ENCODE measurements at places on chromosomes 7 and 10.
A peak's percentile ranks its signal among the peaks of the same experiment; 100 is the strongest.

- DNase-seq, result no peak
- H3K36me3 ChIP-seq, result no peaks in the 10 kb centered on the region
- peaks cover 17% of the 10 kb centered on the region for H3K4me1 ChIP-seq
- H3K27me3 ChIP-seq, result no peaks in the 10 kb centered on the region
- H3K27ac ChIP-seq, result no peak overlapping the region
- H3K4me3 ChIP-seq, result no peak overlapping the region
These were observed 88.2 kb downstream of the PARD3 start for GRCh38 chr10:34726862-34727261.

DNA sequence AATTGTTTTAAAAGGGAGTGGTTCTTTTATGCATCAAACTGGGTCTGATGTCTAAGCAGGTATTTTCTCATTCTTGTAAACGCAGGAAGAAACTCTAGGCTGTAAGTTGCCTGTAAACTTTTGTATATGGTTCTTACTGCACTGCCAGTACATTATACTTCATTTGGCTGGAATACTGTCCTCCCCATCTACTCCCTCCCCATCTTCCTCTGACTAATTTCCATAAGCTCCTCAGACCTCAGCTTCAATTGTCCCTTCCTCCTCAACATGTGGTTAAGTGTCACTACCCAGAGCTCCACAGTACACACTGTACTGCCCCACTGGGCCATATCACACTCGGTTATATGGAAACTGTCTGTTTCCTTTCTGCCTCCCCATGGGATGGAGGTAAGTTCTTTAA, 161.4 kb upstream of the MDFIC start:
- no peak for DNase-seq
- no peak overlapping the region for H3K27ac ChIP-seq
- H3K4me1 ChIP-seq, result no peaks in the 10 kb centered on the region
- no peaks in the 10 kb centered on the region for H3K36me3 ChIP-seq
- no peaks in the 10 kb centered on the region for H3K27me3 ChIP-seq
- no peak overlapping the region for H3K4me3 ChIP-seq

DNA sequence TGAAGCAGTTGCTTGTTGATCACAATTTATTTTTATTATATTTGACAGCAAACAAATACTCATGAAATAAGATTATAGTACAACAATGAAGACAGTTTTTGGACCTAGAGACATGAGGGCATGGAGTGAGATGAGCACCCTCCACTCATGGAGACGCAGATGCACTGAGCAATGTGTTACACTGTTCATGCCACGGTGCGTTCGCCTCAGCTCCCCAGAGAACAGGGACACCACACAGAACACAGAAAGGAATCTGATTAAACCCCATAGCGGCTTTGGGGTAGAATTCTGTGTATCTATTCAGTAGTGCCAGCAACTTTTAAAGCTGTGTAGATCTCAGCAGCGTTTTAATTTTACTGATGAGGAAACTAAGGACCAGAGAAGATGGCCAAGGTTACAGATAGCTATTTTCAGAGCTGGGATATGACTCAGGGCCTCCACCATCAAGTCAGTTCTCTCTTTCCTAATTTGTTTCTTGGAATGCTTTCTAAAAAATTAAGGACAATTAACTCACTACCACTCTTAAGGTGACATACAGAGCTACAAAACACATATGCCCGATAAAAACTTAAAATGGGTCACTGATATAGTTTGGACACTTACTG, 33.6 kb downstream of the FAM25A start:
- H3K4me3 ChIP-seq, result no peak overlapping the region
- peaks cover 34% of the 10 kb centered on the region for H3K36me3 ChIP-seq
- no peaks in the 10 kb centered on the region for H3K4me1 ChIP-seq
- no peaks in the 10 kb centered on the region for H3K27me3 ChIP-seq
- DNase-seq, result no peak
- H3K27ac ChIP-seq, result no peak overlapping the region

- H3K36me3 ChIP-seq, result no peaks in the 10 kb centered on the region
- H3K4me3 ChIP-seq, result no peak overlapping the region
- no peaks in the 10 kb centered on the region for H3K27me3 ChIP-seq
- H3K4me1 ChIP-seq, result no peaks in the 10 kb centered on the region
- DNase-seq, result no peak
These were observed 94.5 kb upstream of the CELF2 start for GRCh38 chr10:10923029-10923651.

GRCh38 chr10:93079663-93080349, 6.1 kb downstream of the CYP26A1 start:
- H3K4me1 ChIP-seq, result peaks cover 3% of the 10 kb centered on the region
- peaks cover 28% of the 10 kb centered on the region for H3K27me3 ChIP-seq

- H3K27ac ChIP-seq, result no peak overlapping the region
- no peaks in the 10 kb centered on the region for H3K4me1 ChIP-seq
- no peaks in the 10 kb centered on the region for H3K36me3 ChIP-seq
- no peak for DNase-seq
These were observed 14.3 kb upstream of the RPA3 start for GRCh38 chr7:7732621-7733281.

DNA sequence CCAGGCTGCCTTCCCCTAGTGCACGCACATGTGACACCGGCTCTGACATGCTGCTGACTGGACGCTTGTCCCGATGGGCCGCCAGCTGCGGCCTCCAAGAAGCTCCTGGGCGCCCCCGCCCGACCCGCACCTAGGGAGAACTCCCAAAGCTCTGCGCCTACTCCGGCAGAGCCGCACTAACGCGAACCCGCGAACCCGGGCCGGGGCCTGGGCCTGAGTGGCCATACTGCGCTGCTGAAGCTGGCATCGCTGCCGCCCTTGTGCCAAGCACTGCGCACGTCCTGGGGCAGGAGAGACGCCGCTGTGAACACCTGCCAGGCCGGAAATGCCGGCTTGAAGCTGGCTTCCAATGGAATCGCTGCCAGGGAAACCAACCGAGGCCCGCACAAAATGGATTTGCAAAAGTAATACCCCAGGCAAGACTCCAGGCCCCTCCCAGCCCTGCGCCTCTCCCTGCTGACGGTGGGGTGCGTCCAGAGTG, 85.1 kb downstream of the WASHC2A start:
- no peaks in the 10 kb centered on the region for H3K4me1 ChIP-seq
- DNase-seq, result peak; percentile 73
- no peak overlapping the region for H3K27ac ChIP-seq
- no peak overlapping the region for H3K4me3 ChIP-seq
- no peaks in the 10 kb centered on the region for H3K27me3 ChIP-seq

- no peaks in the 10 kb centered on the region for H3K4me1 ChIP-seq
- no peak for DNase-seq
- H3K36me3 ChIP-seq, result no peaks in the 10 kb centered on the region
- peak overlapping the region; percentile 79 for H3K4me3 ChIP-seq
- H3K27ac ChIP-seq, result peak overlapping the region; percentile 68
- H3K27me3 ChIP-seq, result no peaks in the 10 kb centered on the region
These were observed 473 bp downstream of the PPP1R9A start for GRCh38 chr7:94907811-94908322.

DNA sequence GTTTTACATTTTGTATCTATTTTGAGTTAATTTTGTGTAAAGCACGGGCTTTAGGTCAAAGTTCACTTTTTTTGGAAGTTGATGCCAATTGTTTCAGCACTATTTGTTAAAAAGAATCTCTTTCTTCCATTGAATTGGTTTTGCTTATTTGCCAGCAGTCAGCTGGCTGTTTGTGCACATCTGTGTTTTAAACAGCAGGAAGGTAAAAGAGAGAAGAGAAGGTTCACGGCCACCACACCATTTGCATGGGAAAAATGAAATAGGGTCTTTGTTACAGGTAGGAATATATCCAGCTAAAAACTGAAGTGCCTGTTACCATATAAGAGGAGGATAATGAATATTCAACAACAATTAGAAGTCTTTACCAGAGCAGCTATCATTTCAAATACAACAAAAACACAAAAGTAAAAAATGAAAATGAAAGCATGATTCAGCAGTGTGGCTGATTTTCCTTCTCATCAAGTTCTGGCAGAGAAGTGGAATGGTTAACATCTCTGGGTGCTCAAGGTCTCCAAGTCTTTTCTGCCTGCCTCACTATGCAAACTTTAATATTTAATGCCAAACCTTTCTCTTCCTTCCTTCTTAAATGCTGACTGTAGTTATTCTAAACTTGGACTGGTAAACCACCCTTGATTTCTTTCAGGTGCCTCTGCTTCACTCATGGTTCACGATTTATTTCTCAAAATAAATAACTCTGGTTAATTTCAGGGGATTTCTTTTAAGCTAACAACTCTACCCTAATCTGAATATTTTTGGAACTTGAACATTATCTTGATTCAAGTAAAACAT, 841.5 kb downstream of the GRM8 start:
- H3K4me3 ChIP-seq, result no peak overlapping the region
- H3K27me3 ChIP-seq, result no peaks in the 10 kb centered on the region
- H3K36me3 ChIP-seq, result no peaks in the 10 kb centered on the region
- no peaks in the 10 kb centered on the region for H3K4me1 ChIP-seq

GRCh38 chr10:117400329-117400728, 25.1 kb upstream of the PDZD8 start:
- no peak overlapping the region for H3K27ac ChIP-seq
- DNase-seq, result no peak
- H3K27me3 ChIP-seq, result no peaks in the 10 kb centered on the region
- H3K4me3 ChIP-seq, result no peak overlapping the region
- H3K36me3 ChIP-seq, result no peaks in the 10 kb centered on the region
- H3K4me1 ChIP-seq, result no peaks in the 10 kb centered on the region

GRCh38 chr10:77251297-77252013, 386.2 kb downstream of the KCNMA1 start:
- DNase-seq, result no peak
- no peaks in the 10 kb centered on the region for H3K36me3 ChIP-seq
- H3K27me3 ChIP-seq, result no peaks in the 10 kb centered on the region
- H3K27ac ChIP-seq, result no peak overlapping the region

DNA sequence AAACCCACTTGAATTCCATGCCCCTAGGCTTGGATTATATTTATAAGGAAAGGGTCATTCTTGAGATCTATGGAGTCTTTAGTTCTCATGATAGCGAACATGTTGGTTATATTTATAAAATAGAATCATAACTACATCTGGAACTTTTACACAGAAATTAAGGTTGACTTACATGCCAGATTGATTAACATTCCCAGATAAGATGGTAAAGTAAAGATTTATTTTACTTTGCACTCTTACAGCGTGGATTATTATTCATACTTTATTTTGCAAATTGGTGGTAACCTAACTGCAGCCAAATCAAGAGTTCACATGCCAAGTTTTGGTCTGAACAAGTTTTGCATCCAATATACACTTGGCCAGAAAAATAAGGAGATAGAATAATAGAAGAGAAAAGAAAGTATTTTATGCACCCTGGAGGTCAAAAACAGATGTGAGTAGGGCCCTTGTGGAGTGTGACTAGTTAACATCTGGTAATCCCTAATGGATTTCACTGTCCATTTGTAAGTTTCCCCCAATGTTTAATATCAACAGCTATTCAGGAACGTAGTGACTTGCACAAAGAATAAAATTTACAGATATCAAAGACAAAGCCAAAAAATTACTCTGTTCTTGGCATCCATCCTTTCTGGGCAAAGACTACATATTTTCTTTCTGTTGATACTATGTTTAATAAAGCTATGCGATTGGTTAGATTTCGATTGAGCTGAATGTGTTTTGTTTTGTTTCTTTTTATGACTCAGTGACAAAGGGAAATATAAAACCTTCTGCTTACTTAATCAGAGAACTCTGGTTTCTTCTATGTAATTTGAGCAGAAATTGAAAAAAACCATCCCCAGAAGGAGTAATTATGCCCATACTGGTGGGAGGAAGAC, 10.1 kb upstream of the TMEM26 start:
- no peak overlapping the region for H3K4me3 ChIP-seq
- no peak for DNase-seq
- no peaks in the 10 kb centered on the region for H3K27me3 ChIP-seq
- H3K36me3 ChIP-seq, result no peaks in the 10 kb centered on the region
- no peak overlapping the region for H3K27ac ChIP-seq

DNA sequence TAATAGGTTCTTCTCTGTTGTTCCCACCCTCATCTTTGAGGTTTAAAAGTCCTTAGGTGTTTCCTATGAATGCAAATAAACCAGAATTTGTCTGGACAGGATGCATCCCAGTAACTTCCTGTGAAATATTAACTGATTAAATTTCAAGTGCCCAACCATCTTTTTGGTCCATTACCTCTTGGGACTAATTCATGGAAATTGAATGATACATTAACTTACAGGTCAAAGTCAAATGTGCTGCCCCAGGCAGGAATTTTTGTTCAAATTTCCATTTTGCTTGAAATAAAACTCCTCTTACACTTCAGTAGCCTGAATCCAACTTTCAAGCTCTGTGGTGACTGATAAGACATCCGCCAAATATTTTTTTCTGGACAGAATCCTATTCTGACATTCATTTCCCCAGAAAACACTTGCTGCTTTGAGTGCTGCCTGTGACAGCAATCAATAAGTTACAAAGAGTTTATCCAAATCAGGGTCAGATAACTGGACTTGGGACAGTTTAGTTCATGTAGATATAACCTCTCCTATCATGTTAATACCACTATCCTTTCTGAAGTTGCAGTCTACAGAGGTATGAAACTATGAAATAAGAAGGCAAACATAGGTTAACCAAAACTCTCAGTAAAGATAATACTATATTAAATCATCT, 383.5 kb downstream of the POM121L12 start:
- H3K4me1 ChIP-seq, result peaks cover 9% of the 10 kb centered on the region
- no peak for DNase-seq
- peak overlapping the region; percentile 53 for H3K27ac ChIP-seq
- no peaks in the 10 kb centered on the region for H3K27me3 ChIP-seq
